ENCODE measurements at places on chromosomes 5 and 9.

DNA sequence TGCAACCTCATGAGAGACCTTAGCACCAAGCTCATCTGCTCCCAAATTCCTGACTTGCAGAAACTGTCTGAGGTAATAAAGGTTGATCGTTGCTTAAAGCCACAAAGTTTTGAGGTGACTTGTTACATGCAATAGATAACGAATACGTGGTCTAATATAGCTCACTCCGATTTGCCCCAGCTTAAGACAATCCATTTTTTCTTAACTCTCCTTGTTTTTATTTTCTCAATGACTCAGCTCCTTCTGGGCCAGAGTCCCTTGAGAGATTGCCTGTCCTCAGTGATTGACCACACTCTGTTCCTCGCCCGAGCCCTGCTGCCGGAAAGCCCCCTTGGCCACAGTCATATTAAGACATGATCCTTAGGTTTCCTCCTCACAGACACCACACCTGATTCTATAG is 63.7 kb upstream of the FANCC start:
- peak; percentile 56 for DNase-seq

GRCh38 chr5:92402956-92403702 is 1020.0 kb upstream of the ARRDC3 start:
- DNase-seq: no peak

- no peak for DNase-seq
Observed at GRCh38 chr5:142453932-142454331, 129.1 kb upstream of the SPRY4 start.

- peak; percentile 68 for DNase-seq
Observed at GRCh38 chr9:112921549-112921948, 30.9 kb upstream of the SLC46A2 start.

GRCh38 chr5:97021416-97021815 is 85.5 kb downstream of the LNPEP start:
- DNase-seq: no peak

GRCh38 chr9:36742264-36742663 is 169.6 kb downstream of the MELK start:
- no peak for DNase-seq

- no peak for DNase-seq
Observed at GRCh38 chr9:129232839-129233591, 55.0 kb upstream of the IER5L start.

GRCh38 chr9:68775003-68775730 is 70.1 kb downstream of the PIP5K1B start:
- peak; percentile 63 for DNase-seq

DNA sequence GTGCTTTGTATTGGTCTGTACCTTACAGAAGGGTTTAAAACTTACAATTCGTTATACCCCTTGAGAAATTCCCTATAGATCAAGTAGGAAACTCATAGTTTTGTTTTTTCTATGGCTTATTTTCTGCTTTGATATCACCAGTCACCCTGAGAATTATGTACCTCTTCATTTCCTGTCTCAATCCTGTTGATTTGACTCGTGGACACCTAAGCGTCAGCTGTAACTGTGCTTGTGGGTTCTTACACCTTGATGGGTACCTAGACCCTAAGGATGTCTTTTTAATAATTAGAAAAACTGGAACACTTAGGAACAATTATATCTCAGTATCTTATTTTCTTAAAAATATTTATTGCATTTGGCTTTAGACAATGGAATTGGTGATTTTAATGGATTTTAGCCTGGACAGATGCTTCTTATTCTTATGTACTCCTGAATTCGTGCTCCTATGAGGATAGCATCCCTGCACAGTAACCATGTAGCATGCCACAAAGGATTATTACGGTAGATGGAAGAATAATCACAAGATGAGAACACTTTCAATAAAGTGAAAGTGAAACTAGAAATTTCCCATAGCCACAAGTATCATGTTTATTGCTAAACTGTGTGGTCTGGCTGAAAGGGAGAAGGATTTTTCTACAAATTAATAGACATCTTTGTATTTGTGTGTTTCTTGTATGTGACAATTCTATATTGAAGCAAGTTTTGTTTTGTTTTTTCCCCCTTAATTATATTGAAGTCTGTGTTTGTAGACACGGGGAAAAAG is 1920.3 kb upstream of the WWC1 start:
- peak; percentile 5 for DNase-seq

GRCh38 chr5:123855609-123856008 is 343.6 kb downstream of the CSNK1G3 start:
- DNase-seq: no peak

DNA sequence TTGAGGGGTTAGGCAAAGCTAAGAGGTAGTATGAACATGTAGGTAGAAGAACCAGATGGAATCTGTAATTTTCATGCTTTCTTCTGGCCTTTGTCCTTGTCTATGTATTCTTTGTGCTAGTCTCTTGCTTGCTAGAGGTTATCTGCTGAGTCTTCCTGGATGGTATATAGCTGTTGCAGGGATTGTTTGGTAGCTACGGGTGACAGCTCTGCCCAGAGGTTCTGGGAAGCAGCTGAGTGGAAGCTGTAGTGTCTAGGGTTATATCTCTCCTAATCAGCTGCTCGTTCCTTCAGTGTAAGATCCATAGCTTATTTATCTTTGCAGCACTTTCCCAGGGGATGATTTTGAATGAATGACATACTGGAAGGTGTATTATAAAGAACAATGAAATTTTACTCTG is 100.3 kb downstream of the ATG10 start:
- no peak for DNase-seq

DNA sequence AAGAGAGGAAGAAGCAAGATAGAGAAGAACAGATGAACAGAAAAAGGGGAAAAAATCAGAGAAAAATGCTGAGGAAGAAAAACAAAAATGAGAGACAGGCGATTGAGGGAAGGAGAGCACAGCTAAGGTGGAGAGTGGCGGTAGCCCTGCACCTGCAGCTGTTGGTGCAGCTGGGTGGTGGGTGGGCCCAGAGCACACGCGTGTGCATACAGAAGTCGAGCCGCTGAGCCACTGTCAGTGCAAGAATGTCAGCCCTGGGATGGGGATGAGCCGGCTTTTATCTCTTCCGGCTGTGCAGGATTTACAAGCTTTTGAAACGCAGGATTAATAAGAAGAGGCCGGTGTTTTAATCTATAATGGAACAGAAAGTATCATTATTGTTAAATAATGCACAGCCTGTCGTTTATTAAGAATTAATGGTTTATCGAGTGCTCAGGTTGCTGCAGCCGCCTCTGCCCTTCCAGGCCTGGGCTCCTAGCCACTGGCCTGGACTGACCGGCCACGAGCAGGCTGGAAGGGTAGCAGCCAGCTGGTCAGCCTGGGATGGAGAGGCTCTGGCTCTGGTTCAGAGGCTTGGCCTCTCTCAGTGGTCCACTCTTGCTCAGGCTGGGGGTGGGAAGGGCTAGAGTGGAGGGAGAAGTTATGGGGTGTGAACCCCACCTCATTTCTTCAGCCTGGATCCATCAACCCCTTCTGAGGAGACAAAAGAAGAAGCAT is 68.7 kb downstream of the PCDH1 start:
- no peak for DNase-seq

DNA sequence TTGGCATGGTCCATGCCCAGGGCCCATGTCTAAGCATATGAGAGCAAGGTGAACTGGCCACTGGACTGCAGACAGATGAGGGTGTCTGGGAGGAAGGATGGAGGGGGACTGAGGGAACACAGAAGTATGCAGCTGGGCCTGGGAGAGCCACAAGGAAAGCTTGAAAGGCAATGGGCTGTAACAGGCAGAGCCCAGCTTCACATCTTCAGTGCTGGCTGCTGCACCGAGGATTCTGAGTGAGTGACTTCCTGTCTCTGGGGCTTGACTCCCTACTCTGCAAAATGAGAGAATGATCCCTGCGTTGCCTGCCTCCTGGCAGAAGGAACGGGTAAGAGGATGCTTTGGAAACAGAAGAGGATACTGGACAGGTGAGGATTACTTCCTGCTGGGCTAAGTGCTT is 29.0 kb downstream of the COL15A1 start:
- DNase-seq: no peak

GRCh38 chr5:34616651-34617050 is 39.5 kb upstream of the RAI14 start:
- DNase-seq: no peak

- no peak for DNase-seq
Observed at GRCh38 chr5:102999191-102999590, 120.7 kb downstream of the GIN1 start.

- DNase-seq: peak; percentile 33
Observed at GRCh38 chr9:107847978-107848964, 358.7 kb upstream of the KLF4 start.

DNA sequence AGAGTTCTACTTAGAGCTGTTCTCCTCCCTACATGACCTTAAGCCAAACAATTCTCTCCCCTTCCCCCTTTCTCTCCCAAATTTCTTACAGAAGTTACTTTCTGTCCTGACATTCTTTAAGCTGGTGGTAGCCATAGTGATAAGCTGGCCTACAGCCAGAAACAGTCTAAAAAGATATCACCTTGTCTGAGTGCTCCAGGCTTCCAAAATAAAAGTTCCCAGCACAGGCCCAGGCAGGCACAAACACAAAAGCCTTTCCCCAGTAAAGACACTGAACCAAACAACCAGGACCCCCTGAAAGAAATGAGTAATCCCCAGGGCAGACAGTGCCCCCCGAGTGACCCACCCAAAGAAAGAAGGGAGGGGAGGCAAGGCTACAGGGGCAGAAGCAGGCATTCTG is 19.2 kb downstream of the SIL1 start:
- DNase-seq: no peak

DNA sequence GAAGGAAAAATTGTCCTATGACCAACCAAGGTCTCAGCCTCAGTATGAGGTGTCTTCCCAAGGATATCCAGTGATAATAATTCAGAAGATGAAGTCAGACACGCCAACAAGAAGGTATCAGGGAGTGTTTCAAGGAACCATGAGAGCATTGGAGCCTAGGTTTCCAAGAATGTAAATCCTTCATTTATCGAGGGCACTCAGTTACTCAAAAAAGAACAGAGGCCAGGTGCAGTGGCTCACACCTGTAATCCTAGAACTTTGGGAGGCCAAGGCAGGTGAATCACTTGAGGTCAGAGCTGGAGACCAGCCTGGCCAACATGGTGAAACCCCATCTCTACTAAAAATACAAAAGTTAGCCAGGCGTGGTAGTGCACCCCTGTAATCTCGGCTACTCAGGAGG is 70.8 kb downstream of the PLAC8L1 start:
- no peak for DNase-seq

DNA sequence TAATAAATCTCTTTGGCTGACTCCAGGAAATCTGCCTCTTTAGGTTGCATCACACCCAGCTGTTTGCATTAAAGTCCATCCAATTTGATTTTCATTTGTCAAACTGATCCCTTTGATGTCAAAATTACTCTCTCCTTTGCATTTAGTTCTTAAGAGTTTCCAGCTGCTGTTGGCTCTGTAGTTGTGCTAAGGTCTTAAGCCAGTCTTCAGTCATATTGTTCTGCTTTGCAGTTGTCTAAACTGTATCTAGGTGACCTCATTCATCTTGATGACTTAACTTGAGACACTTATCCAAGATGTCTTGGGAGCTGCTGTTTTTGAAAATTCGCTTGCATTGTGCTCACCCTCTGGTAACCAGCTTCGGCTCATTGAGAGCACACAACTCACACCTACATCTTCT is 386.9 kb upstream of the TLE4 start:
- no peak for DNase-seq

DNA sequence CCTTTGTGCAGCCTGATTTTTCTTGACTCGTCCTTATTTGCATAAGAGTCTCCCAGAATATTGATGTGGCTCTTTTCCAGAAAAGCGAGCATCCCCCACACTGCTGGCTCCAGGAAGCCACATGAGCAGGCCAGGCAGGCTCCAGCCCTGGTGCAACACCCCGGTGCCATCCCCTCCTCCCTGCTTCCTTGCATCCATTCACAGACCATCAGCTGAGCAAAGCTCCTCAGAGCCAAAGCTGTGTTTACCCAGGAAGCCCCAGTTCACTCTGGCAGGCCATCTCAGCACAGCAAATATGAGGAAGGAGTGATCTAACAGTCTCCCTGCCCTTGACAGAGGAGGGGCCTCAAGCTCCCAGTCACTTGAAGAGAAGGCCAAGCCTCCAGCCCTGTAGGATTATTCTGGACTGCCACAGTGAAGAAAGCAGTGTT is 34.4 kb downstream of the INSYN2B start:
- DNase-seq: peak; percentile 65

DNA sequence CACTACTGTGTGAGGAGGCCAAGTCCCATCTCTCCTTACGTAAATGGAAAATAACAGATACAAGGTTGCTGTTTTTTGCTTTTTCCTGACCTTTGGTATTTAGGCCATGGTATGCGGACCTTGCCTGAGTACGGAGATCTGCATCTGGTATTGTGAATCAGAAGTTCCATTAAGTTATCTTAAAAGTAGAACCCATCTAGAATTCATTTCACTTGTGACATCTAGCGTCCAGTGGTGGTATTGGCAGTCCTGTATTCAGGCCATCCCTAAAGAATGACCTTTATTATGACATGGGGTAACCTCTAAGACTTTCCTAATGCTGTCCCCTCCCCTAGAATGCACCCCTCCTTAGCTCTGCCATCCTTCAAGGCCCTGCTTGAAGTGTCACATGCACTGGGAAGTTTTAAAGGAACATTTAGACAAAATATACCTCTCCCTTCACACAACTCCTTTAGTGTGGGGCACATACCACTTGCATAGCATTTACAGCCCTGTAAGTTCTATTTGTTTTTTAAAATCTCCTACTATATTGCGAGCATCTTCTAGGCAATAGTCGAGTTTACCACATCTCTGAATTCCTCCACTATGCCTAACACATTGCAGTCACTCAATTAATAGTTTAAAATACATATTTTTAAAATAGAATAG is 1.9 kb upstream of the SPDL1 start:
- peak; percentile 80 for DNase-seq

DNA sequence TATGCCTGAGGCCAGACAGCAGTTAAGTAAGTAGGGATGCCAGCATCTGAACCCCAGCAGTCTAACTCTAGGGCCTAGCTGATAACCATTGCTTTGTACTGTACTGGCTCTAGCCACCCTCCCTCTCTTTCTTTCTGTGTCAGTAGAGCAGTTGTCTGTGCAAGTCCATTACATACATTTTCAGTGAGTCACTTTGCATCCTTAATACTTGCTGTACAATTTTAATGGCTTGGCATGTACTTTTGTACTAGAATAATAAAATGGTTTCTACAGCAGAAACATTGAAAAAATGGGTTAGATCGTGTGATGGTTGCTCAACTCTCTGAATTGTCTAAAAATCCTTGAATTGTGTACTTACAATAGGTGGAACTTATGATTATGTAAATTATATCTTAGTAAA is 1.5 kb upstream of the TTC39B start:
- peak; percentile 71 for DNase-seq

- DNase-seq: no peak
Observed at GRCh38 chr5:160235731-160236130, 6.4 kb downstream of the FABP6 start.

Data from ELR (cell line).